T-helper 1 cell (primary cell): ENCODE measurements at places on chromosomes 4 and X.
A peak's percentile ranks its signal among the peaks of the same experiment; 100 is the strongest.

- no peak for DNase-seq
Measured at GRCh38 chr4:109206620-109207019, 95.8 kb downstream of the COL25A1 start.

DNA sequence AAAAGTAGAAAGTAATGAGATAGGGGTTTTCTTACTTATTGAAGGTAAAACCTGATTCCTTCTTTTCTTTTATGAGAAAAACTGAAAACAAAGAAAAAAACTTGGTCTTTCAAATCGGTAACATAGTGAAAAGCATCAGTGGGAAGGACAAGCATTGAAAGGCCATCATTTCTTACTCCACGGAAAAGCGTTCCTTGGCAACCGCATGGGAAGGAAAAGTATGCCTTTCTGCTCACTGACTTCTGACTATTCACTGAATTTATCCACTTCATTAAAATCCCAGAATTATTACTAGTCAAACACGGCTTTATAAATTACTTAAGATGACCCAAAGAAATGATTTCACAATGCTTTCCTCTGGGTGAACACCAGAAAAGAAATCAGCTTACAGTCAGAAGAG, 646.7 kb downstream of the TLL1 start:
- no peak for DNase-seq

GRCh38 chr4:2878346-2878745, 34.7 kb downstream of the ADD1 start:
- no peak for DNase-seq

DNA sequence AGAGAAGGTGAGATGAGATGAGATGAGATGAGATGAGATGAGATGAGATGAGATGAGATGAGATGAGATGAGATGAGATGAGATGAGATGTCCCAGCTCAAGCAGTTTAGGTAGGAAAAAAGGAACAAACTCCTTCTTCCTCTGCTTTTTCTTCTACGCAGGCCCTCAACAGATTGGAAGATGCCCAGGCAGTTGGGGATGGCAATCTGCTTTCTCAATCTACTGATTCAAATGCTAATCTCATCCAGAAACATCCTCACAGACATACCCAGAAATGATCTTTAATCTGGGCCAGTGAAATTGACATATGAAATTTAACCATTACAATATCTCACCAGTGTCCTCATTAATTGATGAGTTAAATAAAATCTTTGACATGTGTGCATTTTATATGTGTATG, 370.3 kb upstream of the SLC7A11 start:
- no peak for DNase-seq

- DNase-seq = no peak
Measured at GRCh38 chrX:23263892-23264291, 70.8 kb upstream of the PTCHD1 start.

GRCh38 chr4:73740353-73740778, at the start of gene CXCL8:
CXCL8 (plus strand) TSS chr4:73740569; CDS start chr4:73740659, 90 bp downstream.
- no peak for DNase-seq

DNA sequence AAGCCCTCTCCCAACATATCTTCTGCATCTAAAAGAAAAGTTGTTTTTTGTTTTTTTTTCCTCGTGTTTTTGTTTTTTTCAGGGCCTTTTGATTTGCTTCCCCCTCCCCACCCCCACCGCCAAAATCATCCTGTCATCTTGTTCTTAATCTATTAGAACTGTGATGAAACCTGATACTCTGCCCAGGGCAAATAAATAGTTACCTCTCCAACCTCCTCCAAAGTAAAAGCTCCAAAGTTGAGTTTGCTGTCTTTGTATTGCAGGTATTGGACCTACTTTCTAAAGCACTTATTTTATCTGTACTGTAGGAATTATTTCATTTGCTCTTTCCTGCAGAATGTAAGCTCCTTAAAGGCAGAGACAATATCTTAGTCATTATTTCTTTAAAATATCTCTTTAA, 172.9 kb downstream of the SOWAHB start:
- DNase-seq = no peak

- DNase-seq = no peak
Measured at GRCh38 chrX:108439426-108439942, at the start of gene COL4A5. COL4A5 (plus strand) TSS chrX:108439838; CDS start chrX:108440126, 288 bp downstream.

- peak; percentile 25 for DNase-seq
Measured at GRCh38 chrX:150897421-150898320, 797 bp downstream of the CD99L2 start.

DNA sequence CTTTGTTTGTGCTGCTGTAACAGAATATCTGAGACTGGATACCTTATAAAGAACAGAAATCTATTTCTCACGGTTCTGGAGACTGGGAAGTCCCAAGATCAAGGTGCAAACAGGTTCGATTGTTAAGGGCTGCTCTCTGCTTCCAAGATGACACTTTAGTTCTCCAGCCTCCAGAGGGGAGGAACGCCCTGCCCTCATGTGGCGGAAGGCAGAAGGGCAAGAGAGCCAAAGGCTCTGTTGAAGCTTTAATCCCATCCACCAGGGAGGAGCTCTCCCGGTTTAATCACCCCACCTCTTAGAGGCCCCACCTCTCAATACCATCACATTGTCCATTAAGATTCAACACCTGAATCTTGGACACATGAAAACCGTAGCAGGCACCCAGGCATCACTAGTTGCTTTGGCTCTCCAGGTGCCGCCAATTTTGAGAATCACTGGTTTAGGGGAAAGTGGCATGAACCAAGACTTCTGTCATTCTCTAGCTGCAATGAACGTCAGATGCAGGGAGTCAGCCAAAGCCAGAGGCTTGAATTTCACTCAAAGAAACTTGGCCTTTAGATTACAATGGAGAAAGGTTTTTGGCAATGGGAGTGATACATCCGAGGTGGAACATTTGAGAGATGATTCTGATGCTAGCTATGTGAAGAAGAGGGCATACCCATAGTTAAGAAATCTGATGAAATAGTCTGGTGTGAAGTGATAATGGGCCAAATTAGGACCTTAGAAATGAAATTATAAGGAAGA, 15.7 kb downstream of the FHL1 start:
- DNase-seq = peak; percentile 35

- no peak for DNase-seq
Measured at GRCh38 chr4:106080376-106080775, 185.1 kb downstream of the NPNT start.

GRCh38 chrX:144616317-144616716, 631.0 kb upstream of the SPANXN1 start:
- no peak for DNase-seq

GRCh38 chr4:181964731-181965130, 278.5 kb upstream of the TENM3 start:
- DNase-seq = no peak

DNA sequence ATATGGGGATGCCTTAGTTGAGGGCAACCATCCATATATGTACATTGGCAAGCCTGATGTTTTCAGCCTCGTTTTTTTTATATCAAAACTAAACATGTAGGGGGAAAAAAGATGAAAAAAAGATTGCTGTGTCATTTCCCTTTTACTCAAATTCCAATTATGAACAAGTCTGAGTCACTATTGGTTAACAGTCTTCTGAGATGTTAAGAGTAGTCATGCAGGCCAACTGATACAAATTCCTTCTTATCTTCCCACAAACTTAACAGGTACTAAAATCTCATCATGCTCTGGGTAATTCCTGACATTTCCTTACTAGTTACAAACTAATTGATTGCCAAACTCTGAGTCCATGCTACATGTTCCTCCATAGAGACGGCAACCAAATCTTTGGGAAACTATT, 222.1 kb downstream of the FRMPD4 start:
- no peak for DNase-seq

GRCh38 chrX:639151-639550, 8.6 kb downstream of the SHOX start:
- DNase-seq = no peak

DNA sequence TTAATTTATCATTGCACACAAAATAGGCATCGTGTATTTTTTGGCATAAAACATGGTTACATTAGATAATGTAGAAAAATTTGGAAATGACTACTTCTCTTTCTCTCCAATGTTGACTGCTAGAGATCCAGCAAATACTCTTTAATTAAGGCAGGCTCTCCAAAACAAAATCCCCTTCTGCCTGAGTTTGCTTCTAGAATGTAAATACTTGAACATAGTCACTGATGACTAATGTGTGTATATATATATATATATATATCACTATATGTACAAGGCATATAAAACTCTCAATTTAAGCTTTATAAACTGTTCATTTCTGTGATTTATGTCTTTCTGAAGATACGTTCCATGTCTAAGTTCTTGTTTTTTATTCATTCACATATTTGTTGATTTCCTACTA, 67.2 kb upstream of the CAMK2D start:
- no peak for DNase-seq

DNA sequence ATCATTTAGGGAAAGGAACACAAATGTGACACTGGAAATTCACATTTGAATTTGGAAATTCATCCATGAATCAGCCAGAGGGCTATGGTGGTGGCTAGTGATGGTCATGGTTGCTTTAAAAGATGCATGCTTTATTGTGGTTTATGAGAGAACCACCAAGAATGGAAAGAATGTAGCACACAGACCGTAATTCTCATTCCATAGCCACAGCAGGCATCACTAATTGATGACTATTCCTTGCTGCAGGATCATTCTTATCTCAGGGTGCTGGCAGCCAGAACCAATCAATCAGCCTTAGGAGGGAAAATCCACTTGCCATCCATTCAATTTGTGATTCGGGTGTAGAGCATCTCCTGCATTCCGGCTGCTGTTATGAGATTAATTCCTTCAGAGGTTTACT, 115.6 kb downstream of the DHRSX start:
- no peak for DNase-seq

GRCh38 chr4:87895964-87896621, 63.3 kb downstream of the MEPE start:
- no peak for DNase-seq

DNA sequence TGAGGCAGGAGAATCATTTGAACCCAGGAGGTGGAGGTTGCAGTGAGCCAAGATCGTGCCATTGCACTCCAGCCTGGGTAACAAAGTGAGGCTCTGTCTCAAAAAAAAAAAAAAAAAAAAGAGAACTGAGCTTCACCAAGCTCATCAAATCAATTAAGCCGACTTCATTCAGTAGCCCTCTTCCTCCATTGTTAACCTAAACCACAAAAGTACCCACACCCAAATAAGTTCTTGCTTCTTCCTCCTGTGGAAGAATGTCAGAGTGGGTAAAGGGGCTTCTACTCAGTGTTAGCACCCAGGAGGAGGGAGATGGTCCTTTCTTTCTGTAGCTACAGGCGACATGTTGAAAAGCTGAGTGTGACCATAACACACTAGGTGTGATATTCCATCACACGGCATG, 58.6 kb upstream of the CHRNA9 start:
- no peak for DNase-seq

DNA sequence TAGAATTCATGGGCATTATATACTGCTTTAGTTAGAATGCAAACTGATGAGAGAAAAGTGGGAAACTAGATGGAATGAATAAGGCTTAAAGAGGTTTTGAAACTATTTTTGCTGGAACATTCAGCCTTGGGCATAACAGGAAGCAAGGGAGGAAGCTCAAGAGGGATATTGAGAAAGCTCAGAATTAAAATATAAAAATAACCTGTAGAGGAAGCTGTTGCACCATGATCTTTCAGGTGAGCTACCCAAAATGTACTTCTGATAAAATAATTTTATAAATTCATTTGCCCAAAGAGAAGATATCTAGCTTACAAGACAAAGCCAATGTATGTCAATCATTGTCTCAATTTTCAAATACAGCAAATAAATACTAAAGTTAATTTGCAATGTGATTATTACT, 11.3 kb downstream of the GC start:
- DNase-seq = no peak

DNA sequence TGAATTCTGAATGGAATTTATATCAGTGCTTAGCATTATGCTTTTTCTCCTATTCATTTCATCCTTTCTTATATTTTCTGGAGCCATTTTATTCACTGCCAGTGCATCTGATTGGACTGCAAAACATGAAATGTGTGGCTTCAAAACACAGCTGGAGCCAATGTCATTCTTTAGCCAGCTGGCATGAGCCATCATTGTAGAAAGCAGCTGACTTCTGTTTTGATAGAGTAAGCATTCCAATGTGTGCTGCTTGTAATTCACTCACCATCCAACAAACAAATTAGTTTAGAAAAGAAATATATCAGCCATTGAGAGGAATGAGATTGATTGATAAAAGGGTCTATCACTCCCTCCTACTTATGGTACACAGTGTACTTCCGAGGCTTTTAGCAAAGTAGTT, 2616.0 kb downstream of the ARAP2 start:
- no peak for DNase-seq

GRCh38 chr4:66572949-66573348, 902.7 kb upstream of the EPHA5 start:
- no peak for DNase-seq
